ENCODE measurements at places on chromosomes 16 and 17. TPM values are rescaled to one million over a fixed set of nuclear protein-coding genes. Genes with fewer than 3 reads are reported as not detected.

- DNase-seq: no peak
Measured at GRCh38 chr17:81925860-81926450, 1.6 kb downstream of the MAFG start.

GRCh38 chr17:44556832-44557606 is at the start of gene FZD2:
Gene FZD2, plus strand, starts transcription at chr17:44557484. Its CDS starts 205 bp downstream, at chr17:44557689.
- DNase-seq: peak; percentile 97

DNA sequence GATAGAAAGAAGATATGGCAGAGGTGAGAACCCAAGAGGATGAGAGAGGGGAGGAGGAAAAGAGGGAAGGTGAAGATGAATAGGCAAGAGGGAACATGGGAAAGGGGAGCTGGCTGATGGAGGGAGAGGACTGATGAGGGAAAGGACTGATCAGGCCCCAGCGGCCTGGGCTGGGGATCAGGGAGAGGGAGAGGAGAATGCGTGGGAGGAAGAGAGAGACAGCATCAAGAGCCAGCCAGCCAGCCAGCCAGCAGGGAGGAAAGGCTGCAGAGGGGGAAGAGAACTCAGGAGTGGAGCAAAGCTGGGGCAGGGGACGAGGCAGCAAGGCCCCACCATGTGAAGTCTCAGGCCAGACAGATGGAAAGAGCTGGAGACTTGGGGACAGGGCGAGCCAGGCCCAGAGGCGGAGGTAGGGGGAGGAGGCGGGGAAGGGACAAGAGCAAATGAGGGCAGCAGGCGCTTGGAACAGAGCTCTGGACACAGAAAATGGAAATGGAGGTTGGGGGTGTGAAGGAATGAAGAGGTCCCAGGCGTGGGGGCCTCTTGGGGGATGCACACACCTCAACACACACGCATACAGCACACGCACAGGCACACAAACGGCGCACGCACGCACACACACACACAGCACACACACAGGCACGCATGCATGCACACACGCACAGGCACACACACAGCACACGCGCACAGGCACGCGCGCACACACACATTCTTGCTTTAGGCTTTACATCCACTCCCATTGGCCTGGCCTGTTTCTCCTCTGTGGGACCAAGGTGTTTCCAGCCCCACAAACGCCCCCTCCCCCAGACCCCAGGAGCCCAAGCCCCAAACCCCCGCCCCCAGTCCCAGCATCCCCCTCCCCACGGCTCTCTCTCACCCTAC is 12.3 kb downstream of the DLG4 start:
- DNase-seq: no peak

MT1X gene
- polyA plus RNA-seq: 24.8 TPM

DNA sequence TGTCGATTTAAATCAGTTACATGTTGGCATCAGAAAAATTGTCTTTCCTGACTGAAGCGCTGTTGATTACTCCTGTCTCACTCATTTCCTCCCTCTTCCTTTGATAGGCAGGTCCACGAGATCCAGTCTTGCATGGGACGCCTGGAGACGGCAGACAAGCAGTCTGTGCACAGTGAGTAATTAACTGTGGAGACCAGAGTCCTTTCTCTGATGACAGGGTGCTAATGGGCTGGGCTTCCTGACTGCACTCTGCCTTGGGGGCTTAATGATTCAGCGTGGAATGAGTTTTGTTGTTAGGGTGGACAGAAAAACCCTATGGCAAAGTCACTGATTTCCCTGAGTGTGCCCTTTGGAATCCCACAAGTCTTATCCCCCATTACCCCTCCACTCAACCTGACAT is 6.5 kb downstream of the GOSR2 start:
- DNase-seq: no peak

GRCh38 chr16:14071576-14072271 is 605 bp downstream of the MRTFB start:
- no peak for DNase-seq

ABI3 gene
- polyA plus RNA-seq: 5.8 TPM

GRCh38 chr16:3149193-3149530 is 14.3 kb downstream of the ZNF213 start:
- DNase-seq: no peak

LGALS9 gene
- polyA plus RNA-seq: 12.7 TPM

DNA sequence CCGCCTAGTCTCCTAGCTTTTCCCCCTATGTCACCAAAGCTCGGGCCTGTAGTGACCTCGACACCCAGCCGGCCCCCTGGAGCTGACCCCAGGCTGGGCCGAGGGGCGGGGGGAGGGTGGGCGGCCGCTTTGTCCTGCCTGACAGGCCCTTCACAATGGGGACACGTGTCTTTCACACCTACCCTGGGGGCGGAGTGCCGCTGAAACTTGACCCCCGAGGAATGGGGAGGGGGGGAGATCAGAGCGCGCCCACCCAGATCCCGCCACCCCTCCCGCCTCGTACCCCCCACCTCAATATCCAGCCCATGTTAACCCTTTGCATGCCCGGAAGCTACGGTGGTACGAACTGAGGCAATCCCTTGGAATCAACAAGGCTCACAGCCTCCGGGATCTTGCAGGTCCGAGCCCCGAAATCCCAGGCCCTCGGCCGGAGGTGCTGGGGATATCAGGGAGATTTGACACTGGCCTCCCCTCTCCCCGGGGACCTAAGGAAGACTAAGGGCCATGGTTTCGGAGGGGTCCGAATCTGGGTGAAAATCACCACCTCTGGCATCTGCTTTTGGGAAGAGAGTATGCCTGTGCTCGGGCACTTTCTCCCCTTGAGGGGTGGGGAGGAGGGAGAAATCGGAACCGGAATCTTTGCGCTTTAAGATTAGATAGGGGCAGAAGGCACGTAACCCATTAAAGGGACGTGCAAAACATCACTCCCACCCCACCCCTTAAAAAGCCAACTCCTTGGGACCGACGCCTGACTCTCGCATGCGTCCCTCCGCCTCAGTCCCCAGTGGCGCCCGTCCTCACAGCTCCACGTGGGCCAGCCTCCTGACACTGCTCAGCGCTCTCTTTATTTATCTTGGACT is 2.6 kb downstream of the NOG start:
- no peak for DNase-seq

DNA sequence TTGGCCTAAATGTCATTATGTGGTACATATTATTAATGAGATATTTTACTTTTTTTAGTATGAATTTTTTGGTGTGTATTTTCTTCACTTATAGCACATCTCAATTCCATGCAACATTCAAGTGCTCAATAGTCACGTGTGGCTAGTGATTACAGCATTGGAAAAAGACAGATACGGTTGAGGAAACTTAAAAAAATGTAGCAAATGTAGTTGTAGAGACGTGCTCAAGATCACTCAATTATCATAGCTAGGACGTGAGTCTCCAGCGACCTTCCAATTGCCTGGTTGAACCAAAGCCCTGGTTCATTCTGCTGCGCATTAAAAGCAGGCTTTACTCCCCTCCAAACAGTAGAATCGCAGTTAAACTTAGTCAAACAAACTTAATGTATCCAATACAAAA is 1.2 kb upstream of the LIG3 start:
- no peak for DNase-seq

DNA sequence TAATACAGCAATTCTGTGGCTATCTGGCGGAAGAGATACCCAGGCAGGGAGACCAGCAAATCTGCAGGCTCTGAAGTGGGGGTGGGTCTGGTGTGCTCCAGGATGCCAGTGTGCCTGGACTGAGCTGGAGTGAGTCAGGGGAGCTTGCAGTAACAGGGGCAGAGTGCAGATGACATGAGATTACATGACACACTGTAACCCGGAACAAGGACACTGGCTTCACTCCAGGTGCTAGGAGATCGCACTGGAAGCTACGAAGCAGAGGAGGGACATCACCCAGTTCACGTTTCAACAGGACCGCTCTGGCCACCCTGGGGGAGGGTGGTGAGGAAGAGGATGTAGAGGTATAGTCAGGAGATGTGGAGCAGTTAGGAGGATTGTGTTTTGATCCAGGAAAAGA is 475.6 kb downstream of the CDH13 start:
- DNase-seq: no peak

ORC6 gene
- 17.4 TPM for polyA plus RNA-seq

SPPL2C gene
- not detected for polyA plus RNA-seq

- no peak for DNase-seq
Measured at GRCh38 chr17:15965528-15965927, 20.6 kb downstream of the ADORA2B start.

DNA sequence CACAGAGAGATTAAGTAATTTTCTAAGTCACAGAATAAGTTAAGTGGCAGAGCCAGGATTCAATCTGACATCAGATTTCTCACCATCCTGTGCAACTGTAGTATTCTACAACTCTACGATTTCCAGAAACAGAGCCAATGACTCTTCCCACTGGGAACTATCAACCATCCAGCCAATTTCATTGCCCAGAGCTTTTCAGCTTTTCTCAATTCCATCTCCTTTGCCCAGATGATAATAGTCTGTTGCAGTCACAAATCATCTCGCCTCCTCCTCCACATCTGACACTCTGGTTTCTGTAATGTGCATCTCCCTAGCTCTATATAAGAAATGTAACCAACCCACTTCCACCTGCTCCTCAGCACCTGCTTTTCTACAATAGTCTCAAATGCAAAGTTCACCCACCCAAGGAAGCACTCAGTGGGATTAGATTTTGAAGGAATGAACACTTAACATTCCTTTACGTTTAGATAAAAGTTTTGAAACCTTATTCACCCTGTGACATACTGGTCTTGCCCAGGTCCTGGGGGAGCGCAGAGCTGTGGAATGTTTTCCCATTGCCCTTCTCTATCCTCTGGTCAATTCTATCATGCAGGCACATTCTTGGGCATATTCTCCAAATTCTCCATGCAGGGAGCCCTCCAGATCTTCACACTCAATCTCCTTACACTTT is 167.8 kb upstream of the ASIC2 start:
- no peak for DNase-seq

- DNase-seq: no peak
Measured at GRCh38 chr16:71929048-71929447, 33.7 kb downstream of the IST1 start.

GRCh38 chr17:2336852-2337543 is at the start of gene SGSM2:
Gene SGSM2, plus strand, starts transcription at chr17:2337501. Its CDS starts 188 bp downstream, at chr17:2337689.
- DNase-seq: no peak
